ENCODE measurements at places on chromosomes 3 and 15. TPM values are rescaled to one million over a fixed set of nuclear protein-coding genes. Genes with fewer than 3 reads are reported as not detected.

- no peaks in the 10 kb centered on the region for H3K27me3 ChIP-seq
- peaks cover 15% of the 10 kb centered on the region for H3K36me3 ChIP-seq
- no peaks in the 10 kb centered on the region for H3K4me1 ChIP-seq
- H3K4me3 ChIP-seq: no peak overlapping the region
- H3K27ac ChIP-seq: no peak overlapping the region
Observed at GRCh38 chr3:68986496-68987208, 26.8 kb downstream of the EOGT start.

DNA sequence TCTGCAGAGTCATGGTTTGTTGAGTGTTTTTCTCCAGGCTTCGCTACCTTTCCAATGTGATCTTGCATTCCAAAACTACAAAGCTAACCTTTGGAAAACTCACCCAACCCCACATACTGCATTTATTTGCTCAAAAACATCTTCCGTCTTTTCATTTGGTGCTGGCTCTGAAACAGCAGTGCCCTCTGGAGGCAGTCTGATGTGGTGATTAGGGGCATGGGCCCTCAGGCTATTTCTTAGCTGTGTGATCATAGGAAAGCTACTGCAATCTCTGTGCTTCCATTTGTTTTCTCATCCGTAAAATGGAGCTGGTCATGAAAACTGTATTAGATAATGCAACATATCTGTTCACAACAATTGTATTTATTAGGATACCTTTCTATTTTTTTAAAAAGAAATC, 47.0 kb downstream of the MTHFS start:
- peaks cover 5% of the 10 kb centered on the region for H3K4me1 ChIP-seq
- no peak overlapping the region for H3K4me3 ChIP-seq
- H3K27ac ChIP-seq: no peak overlapping the region
- peaks cover 16% of the 10 kb centered on the region for H3K36me3 ChIP-seq

- no peak overlapping the region for H3K4me3 ChIP-seq
- no peaks in the 10 kb centered on the region for H3K27me3 ChIP-seq
- DNase-seq: no peak
- no peaks in the 10 kb centered on the region for H3K4me1 ChIP-seq
- H3K36me3 ChIP-seq: no peaks in the 10 kb centered on the region
- no peak overlapping the region for H3K27ac ChIP-seq
Observed at GRCh38 chr3:27985369-27986035, 255.9 kb upstream of the CMC1 start.

GRCh38 chr15:27256446-27256845, 285.5 kb downstream of the GABRG3 start:
- no peaks in the 10 kb centered on the region for H3K4me1 ChIP-seq
- H3K27me3 ChIP-seq: no peaks in the 10 kb centered on the region
- DNase-seq: no peak
- H3K36me3 ChIP-seq: no peaks in the 10 kb centered on the region
- H3K4me3 ChIP-seq: no peak overlapping the region

Gene CASR
- not detected for total RNA-seq

DNA sequence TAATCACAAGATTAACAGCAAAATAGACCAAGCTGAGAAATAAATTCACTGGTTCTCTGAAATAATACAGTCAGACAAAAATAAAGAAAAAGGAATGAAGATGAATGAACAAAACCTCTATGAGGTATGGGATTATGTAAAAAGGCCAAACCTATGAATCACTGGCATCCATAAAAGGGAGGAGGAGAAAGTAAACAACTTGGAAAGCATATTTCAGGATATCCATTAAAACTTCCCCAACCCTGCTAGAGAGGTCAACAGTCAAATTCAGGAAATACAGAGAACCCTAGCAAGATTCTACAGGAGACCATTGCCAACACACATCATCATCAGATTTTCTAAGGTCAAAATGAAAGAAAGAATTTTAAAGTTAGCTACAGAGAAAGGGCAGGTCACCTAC, 649.7 kb upstream of the CBLB start:
- no peaks in the 10 kb centered on the region for H3K36me3 ChIP-seq
- H3K27ac ChIP-seq: no peak overlapping the region
- H3K4me3 ChIP-seq: no peak overlapping the region
- H3K27me3 ChIP-seq: no peaks in the 10 kb centered on the region

Gene CPLX3
- total RNA-seq: not detected

DNA sequence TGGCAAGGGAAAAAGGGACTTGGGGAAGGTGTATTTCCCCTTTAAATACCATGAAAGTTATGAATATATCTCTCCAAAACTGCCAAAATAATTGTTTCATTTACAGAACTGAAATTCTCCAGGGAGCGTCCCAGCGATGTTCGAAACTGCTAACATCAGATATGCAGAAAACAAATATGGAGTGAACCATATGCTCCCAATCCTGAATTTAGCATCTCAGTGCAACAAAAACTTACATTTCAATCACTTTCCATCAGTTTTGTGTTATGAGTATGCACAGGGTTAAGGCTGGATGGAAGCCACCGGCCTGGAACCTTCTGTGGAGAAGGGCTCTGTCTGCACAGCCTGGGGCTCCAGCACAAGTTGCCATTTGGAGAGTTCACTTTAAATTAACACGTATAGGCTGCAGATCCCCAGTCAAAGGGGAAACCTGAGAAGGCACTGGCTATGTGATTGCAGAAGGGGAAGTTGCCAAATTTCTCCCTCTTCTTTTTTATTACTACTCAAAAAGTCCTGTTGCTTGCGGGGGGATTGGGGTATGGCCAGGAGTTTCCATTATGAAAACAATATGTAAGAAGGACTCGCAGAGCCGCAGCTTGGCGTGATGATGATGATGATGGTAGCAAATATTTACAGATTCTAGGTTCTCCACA, 56.9 kb upstream of the FOXP1 start:
- H3K4me3 ChIP-seq: no peak overlapping the region
- H3K36me3 ChIP-seq: no peaks in the 10 kb centered on the region
- H3K27ac ChIP-seq: no peak overlapping the region
- H3K4me1 ChIP-seq: no peaks in the 10 kb centered on the region

Gene WDR72
- not detected for total RNA-seq

DNA sequence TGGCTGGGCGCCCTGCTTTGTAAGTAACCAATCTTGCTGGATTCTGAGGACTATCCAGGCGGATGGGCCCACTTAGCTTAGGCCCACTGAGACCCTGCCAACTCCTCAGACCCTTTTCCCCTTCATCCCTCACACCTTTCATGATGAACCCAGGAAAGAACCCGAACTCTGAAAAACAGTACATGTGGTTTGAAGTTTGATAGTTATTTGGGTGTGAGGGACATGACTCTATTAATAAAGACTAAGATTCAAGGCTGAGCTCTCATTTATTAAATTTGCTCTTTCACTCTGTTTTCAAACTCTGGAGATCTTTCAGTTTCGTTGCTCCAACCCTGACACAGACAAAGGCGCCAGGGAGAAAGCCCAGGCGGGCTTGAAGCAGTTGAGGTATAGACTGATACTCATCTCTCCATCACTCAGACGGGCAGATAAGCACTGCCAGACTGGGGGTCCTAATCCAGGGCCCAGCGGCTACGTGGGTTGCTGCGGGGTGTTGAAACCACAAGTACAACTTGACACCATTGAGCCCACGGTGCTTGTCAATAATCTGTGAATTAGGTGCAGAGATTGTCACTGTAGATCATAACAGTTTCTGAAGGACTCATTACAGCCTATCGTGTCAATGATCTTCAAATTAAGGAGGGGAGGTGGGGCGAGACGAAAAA, 7.2 kb upstream of the SOX2 start:
- no peak overlapping the region for H3K27ac ChIP-seq
- peaks cover 21% of the 10 kb centered on the region for H3K4me1 ChIP-seq
- no peak overlapping the region for H3K4me3 ChIP-seq
- H3K36me3 ChIP-seq: no peaks in the 10 kb centered on the region
- DNase-seq: no peak

GRCh38 chr3:65259946-65260345, 572.1 kb upstream of the ADAMTS9 start:
- H3K27me3 ChIP-seq: no peaks in the 10 kb centered on the region
- H3K4me3 ChIP-seq: no peak overlapping the region
- no peak overlapping the region for H3K27ac ChIP-seq
- no peaks in the 10 kb centered on the region for H3K36me3 ChIP-seq
- DNase-seq: no peak

Gene GP5
- 3.8 TPM for total RNA-seq

DNA sequence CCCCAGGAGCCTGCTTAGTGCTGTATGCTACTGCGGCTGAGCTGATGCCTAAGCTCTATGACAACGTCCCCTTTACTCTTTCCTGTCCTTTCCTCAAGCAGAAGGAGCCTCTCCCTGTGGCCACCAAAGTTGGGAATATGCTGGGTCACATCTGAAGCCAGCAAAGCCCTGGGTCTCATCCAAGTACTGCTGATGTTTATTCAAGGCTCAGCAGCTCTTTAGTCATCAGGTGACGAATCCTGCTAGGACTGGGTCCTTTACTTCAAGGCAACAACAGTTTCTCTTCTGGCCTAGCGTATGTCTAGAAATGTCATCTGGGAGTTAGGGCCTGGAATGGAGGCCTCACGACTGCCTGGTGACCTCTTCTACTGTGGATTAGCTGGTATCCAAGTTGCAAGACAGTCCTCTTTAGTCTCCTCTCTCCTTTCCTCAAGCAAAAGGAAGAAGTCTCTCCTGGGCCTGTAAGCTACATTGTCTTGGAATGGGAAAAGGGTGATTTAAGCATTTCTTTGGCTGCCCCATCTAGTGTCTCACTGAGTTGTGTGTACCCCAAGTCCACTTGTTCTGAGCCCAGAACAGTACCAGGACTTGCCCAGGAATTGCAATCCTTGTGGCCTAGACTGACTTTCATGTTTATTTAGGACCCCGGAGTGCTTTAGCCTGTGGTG, 63.9 kb downstream of the TNFAIP8L3 start:
- no peaks in the 10 kb centered on the region for H3K4me1 ChIP-seq
- no peak overlapping the region for H3K4me3 ChIP-seq
- no peaks in the 10 kb centered on the region for H3K36me3 ChIP-seq
- DNase-seq: no peak

DNA sequence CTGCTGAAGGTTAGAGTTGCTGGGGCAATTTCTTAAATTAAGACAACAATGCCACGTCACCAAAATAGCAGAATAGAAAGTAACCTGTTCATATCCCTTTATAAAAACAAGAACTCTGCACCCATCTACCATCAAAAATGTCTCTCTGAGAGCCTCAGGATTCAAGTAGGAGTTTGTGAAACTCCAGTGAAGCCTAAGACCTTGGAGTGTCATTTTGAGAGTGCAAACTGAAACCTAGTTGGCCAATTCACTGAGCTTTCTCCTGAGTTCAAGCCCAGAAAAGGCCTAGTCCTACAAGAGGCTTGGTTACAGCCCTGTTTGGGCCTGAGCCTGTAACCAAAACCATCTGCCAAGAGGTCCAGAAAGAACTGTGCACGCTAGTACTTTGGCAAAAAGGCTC, 335.1 kb downstream of the EFHB start:
- H3K27me3 ChIP-seq: no peaks in the 10 kb centered on the region
- no peak overlapping the region for H3K4me3 ChIP-seq
- H3K4me1 ChIP-seq: no peaks in the 10 kb centered on the region
- H3K36me3 ChIP-seq: no peaks in the 10 kb centered on the region

DNA sequence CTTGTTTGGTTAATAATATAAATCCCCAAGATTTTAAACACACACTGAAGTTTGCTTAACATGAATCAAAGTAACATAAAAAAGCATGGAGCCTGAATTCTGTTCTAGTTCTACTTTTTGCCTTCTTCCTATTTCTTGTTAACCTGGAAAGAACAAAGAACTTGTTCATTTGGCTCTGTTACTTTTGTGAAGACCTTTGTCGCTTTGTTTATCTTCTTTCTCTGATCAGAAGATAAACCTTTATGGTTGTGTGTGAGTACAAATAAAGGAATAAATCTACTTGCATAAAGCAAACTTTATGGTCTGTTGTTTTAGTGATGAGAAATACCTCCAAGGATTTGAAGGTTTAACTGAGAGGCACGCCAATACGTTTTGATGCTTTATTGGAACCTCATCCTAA, 210.1 kb upstream of the SATB1 start:
- no peak for DNase-seq
- no peaks in the 10 kb centered on the region for H3K27me3 ChIP-seq
- H3K27ac ChIP-seq: no peak overlapping the region
- H3K4me3 ChIP-seq: no peak overlapping the region

Gene SPESP1
- total RNA-seq: 0.67 TPM

Gene AGBL1
- not detected for total RNA-seq

DNA sequence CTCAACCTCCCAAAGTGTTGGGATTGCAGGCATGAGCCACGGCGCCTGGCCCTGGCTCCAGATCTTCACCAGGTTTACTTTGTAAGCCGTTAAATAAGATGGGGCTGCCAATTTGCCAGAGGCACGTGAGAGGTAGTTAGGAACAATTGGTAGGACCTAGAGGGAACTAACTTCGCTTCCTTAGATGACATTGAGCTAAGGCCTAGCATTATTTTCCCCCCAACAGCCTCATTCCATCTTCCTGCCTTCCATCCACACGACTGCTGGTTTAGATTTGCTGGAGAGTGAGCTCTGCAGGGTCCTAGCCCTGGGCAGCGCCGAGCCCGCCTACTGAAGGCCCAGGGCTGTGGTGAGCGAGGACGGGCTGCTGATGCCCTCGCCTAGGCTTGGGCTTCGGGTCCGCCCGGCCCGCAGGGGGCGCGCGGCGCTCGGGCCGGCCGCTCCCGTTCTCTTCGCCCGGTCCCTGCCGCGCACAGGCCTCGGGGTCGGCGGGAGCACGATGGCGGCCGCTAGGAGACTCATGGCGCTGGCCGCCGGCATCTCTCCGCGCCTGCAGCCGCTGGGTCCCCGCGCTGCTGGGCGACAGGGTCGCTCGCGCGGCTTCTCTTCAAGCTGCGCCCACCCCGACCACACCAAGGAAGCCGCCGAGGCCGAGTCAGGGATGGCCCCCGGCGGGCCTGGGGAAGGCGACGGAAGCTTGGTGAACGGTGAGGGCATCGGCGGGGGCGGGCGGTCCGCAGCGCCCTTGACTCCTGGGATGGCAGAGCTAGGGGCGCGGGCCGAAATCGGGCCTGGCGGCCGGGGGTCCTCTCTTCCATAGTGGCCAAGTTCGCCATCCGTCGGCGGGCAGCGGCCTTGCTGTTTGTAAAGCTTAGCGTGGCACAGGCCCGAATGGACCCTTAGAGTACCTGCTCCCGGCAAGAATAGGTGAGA, 21.9 kb downstream of the DHX30 start:
- no peaks in the 10 kb centered on the region for H3K27me3 ChIP-seq
- H3K4me3 ChIP-seq: peak overlapping the region; percentile 91
- H3K27ac ChIP-seq: peak overlapping the region; percentile 85
- DNase-seq: peak; percentile 82
- peaks cover 28% of the 10 kb centered on the region for H3K4me1 ChIP-seq

DNA sequence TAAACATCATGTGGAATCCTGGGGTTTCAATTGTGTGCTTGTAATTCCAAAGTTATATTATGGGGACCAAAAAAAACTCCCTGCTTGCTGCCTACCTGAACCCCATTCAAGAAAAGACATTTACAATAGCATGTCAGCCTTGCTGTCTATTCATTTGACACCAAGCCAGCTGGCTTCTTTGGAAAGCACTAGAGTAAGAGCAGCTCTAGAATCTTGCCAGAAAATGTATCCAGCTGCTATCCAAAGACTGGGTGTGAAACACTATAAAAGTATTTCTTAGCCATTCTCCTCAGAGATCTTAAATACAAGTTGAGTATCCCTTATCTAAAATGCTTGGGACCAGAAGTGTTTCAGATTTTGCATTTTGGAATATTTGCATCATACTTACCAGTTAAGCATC, 87.4 kb downstream of the RAD18 start:
- H3K36me3 ChIP-seq: peaks cover 5% of the 10 kb centered on the region
- no peaks in the 10 kb centered on the region for H3K27me3 ChIP-seq
- no peak for DNase-seq

Gene PLD1
- total RNA-seq: 1.2 TPM

Gene BOC
- not detected for total RNA-seq

Measured in CD4-positive, alpha-beta memory T cell (primary cell).